ENCODE measurements at places on chromosomes 12 and 14.

DNA sequence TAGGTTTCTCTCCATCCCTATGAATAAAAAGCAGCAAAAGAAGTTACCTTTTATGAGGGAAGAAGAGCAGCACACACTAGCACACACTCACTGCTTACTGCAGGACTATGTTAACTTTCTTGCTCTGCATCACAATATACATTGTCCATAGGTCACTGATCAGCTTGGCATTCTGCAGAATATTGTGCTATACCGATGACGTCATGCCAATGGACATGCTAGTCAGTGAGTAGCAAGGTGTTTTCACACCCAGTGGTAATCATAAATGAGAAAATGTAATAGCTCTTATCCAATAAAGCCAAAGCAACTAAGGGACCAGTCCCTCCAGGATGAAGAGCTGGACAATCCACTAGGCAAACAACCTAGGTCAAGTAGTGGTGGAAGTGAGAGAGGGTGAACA lies 16.7 kb upstream of the ZDHHC17 start:
- DNase-seq = no peak

DNA sequence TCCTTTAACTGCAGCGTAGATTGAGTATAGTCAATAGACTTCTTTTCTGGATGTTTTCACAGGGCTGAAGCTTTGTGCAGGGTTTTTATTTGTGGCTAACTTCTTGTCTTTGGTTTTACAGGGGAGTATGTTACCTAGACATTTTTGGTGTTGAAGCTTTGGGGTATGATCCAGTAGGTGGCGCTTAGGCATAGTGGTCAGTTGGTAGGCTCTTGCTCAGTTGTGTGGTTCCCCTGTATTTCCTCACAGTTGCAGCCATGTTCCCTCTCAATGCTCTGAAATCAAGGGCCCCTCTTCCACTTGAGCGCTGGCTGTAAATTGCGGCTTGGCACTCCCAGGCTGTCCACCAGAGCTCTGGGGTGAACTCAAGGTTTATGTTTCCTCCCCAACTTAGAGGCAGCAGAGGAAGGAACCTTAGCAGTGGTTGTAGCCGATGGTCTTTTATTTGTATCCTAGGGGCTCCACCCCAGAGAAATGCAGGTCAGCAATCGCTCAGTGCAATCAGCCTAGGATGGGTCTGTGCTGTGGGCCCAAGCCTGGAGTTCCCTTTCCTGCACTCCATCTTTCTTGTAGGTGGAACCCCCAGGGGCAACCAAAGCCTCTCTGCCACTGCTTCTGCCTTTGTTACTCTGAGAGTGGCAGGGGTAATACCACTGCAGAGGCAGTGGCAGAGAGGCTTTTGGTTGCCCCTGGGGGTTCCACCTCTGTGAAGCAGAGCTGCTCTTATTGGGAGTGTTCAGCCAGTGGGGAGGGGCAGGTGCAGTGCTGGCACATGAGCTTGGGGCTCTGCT lies 55.1 kb downstream of the CMAS start:
- DNase-seq = no peak

DNA sequence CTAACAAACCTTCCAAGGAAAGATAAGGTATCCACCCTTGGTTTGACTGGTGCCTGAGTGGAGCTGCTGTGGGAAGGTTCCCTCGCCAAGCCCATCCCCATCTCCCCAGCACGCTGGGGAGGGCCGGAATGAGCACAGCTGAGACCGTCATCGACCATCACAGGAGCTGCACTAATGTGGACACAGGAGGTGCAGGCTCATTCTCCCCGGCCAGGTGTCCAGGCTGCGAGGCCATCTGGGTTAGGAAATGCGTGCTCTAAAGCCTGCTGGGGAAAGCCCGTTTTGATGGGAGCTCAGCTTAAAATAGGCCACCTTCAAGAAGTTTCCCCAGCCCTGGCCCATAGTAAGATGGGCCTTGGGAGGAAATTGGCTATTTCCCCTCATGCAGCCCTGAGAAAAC lies 35.2 kb upstream of the FOXN3 start:
- DNase-seq = no peak

DNA sequence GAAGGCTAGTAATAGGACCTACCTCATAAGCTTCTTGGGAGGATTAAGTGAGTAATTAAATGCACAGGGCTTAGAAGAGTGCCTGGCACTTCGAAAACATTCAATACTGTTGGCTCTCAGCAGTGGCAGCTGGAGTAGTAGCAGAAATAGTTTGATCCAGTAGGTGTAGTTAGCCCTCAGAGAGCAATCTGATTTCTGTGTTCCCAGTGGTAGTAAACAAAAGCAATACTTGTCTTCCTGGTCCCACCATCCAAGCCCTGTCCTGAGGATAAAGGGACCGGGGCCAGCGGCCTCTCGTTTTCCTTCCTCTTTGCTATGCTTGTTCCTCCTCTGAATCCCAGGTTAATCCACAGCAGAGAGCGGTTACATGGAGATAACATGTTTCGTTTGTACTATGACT lies 131.6 kb downstream of the SAMD4A start:
- DNase-seq = no peak

GRCh38 chr14:58245562-58245961 lies 919 bp downstream of the PSMA3 start:
- DNase-seq = no peak

DNA sequence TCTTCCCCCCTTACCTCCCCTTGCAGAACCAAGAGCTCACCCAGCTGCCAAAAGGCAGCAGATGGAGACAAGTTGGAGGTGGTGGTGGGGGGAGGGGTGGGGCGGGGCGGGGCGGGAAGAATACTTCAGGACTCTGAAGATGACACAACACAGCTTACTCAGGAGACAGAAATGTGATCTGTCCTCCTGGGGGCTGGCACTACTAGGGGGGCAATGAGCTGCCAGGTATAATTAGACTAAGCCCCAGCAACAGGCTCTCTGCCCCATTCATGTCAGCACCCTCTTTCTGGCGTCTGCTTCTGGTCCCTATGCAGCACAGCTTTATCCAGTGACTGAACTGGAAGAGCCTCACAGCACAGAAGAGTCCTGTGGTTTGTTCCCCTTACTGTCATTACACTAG lies 407.0 kb downstream of the MED13L start:
- no peak for DNase-seq

DNA sequence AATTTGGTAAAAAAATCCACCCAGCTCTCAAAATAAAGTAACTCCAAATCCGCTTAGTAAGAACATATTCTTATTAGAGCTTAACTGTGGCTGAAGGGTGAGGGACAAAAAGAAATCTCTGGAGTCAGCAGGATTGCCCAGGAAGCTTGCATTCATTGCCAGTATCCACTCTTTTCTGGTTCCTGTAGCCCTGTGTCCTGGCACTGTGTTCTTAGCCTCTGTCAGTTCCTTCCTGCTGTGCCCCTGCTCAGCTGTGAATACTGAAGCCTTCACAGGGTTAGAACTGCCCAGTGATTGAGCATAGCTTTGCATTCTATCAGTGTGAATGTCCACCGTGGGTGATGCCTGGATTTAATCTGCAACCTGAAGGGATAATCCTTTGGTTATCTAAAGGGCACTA lies 266.9 kb upstream of the PELI2 start:
- DNase-seq = no peak

DNA sequence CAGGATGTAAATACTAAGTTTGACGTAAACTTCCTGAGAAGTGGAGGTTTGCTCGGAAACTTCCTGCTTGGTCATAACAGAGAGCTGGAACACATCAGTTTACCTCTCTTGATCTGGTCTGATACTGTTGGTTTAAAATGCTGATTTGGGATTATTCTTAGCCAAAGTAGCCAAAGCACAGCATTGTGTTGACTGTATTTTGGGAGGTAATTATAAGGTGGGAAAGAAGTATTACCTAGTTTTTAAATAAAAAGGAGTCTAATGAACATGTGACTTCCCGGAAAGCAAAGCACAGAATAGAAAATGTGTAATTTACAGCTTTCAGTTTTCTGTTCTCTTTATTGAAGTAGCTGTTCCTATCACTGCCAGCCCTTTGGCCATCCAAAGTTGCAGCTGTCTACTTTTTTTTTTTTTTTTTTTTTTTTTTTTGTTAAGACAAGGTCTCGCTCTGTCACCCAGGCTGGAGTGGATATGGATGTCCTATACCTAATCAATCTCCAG lies 52.2 kb upstream of the SRP54 start:
- no peak for DNase-seq

GRCh38 chr12:26091822-26092221 lies 33.0 kb downstream of the BHLHE41 start:
- no peak for DNase-seq

DNA sequence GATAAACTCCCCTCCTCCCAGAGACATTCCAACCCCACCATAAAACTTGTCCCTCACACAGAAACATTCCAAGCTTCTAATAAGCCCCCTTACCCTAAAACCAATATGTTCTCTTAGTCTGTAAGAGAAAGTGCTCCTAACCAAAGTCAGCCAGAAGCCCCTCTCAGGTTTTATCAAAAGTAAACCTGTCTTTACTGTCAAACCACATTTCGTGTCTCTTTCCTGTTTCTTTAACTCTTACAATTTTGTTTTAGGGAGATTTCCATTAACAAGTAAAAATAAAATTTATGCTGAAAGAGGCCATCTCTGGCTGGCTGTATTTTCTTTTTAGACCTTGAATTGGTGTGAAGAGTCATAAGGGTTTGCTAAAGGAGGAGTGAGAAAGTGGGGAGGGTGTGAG lies 29.8 kb upstream of the CAPRIN2 start:
- DNase-seq = no peak

- DNase-seq = no peak
Measured at GRCh38 chr12:4894019-4894418, 15.7 kb upstream of the KCNA1 start.

GRCh38 chr12:16605642-16606116 lies 283 bp downstream of the LMO3 start:
- DNase-seq = peak; percentile 56

DNA sequence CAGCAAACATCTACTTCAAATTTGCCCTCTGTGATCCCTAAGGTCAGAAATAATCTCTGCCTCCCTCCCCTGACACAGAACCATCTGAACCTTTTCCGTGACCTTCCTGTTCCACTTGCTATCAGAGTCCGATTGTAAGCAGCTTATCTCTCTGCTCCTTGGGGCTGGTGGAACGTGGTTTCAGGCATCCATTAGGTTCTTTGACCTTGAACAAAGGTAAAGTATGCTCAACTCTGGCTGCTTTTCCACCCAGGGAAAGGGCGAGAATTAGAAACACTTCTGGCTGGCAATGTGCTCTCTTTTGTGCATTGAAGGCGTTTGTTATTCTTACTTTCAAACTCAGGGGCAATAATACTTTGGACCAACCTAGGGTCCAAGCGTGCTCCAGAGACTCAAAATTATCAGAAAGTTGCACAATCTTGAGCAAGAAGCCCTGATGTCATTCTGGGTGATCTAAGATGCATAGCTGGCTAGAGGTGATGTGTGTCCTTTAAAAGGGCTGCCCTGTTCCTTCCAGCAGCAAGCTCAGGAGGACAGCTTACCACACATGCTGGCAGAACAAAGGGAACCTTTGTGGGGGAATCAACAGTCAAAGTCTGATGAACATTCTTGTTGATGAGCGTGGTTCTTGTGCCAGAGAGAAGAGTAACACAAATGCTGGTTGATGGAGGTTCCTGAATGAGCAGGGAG lies 29.8 kb downstream of the ADGRD1 start:
- no peak for DNase-seq

DNA sequence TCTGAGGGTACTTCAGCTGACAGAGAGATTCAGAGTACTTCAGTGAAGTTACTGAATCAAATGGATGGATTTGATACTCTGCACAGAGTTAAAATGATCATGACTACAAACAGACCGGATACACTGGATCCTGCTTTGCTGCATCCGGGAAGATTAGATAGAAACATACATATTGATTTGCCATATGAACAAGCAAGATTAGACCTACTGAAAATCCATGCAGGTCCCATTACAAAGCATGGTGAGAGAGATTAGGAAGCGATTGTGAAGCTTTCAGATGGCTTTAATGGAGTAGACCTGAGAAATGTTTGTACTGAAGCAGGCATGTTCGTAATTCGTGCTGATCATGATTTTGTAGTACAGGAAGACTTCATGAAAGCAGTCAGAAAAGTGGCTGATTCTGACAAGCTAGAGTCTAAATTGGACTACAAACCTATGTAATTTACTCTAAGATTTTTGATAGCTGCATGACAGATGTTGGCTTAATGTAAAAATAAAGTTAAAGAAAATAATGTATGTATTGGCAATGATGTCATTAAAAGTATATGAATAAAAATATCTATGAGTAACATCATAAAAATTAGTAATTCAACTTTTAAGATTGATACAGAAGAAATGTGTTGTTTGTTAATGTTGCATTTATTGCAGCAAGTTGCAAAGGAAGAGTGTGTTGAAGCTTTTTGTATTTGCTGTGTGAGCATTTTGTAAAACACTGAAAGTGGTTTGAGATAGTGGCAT lies 136.1 kb upstream of the RAP1B start:
- DNase-seq = no peak

DNA sequence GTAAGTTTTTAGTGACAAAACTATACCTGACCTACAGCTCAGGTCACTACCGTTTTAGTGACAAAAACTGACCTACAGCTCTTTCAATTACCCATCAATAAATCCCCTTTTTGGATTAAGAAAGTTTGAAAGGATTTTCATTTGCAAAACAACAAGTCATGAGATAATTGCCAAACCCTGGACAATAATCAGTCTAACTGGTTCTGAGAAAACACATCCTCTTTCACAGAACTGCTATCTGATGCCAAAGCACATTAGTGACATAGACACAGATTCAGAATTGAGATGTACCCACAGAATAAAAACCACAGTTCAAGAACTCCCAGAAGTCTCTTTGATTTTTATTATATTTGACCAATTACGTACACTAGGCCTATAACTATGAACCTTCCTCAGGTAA lies 126.0 kb upstream of the COCH start:
- no peak for DNase-seq

- DNase-seq = no peak
Measured at GRCh38 chr12:92739113-92739512, 36.3 kb downstream of the PLEKHG7 start.

DNA sequence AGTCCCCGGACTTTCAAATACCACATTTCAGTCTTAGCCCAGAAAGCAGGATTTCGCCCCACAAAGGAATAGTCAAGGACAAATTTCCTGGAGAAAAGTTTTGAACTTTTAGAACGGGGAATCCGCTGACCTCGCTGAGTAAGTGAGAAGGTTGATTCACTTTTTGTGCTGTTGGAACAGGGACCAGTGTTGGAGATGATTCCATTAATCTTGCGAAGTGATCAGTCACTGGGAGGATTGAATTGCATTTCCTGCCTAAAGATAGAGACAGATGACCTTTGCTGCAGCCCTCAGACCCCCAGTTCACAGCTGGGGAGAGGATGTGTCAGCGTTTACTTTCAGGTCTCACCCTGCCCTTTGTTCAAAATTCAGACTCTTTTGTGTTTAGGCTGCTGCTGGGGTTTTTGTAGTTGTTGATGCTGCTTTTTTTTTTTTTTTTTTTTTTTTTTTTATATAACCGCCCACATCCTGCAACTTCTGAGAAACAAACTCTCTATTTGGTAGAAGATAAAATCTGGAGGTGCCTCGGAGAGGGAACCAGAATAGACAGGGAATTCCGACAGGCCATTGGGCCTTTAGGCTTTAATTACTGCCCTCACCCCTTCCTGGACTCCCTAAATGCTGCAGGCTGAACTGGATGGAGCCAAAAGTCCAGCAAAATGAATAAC lies 9.8 kb upstream of the KDM2B start:
- DNase-seq = no peak

GRCh38 chr12:96140174-96140573 lies 54.0 kb upstream of the ELK3 start:
- DNase-seq = no peak

- no peak for DNase-seq
Measured at GRCh38 chr14:101915871-101916815, 48.2 kb upstream of the DYNC1H1 start.

- no peak for DNase-seq
Measured at GRCh38 chr12:10048526-10048925, 18.0 kb downstream of the CLEC9A start.

All from NCI-H187 (cell line).